ENCODE measurements at places on chromosomes 13 and 19.

DNA sequence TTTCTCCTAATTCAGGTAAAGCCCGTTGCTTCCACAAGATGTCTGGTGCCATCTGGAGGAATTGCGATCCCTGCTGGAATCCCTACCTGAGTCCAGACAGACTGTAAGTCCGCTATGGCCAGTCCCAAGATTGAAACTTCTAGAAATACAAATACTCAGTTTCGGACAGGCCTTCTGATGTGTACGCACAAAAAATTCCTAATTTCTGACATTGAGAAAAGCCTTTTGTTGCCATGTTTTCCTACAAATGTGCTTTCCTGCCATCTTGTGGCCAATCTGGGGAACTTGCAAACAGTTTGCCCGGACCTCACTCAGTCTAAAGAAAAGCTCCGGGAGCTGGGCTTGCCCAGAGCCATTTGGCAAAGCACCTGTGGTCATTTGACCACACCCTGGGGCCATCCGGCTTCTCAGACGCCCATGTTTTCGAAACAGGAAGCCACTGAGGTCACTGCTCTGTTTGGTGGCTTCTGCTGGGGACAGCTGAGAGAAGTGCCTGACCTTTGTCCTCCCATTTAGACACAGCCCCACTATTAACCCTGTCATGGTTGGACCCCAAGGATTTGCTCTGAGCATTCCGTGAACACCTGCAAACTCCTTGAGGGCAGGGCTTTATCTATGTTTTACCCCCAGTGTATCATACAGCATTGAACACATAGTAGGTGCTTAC lies 79.4 kb downstream of the SLC15A1 start:
- DNase-seq: peak; percentile 53

DNA sequence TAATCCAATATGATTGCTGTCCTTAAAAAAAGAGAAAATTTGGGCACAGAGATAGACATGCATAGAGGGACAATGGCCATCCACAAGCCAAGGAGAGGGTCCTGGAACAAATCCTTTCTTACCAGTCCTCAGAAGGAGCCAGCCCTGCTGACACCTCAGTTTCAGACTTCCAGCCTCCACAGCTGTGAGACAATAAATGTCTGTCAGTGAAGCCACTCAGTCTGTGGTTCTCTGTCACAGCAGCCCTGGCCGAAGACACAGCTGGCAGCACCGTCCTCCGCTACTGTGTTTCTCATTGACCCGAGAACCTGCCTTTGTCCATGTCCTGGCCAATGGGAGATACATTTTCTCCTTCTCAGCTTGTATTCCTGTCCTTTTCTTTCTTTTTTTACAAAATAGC lies 207.9 kb downstream of the TM9SF2 start:
- no peak for DNase-seq

DNA sequence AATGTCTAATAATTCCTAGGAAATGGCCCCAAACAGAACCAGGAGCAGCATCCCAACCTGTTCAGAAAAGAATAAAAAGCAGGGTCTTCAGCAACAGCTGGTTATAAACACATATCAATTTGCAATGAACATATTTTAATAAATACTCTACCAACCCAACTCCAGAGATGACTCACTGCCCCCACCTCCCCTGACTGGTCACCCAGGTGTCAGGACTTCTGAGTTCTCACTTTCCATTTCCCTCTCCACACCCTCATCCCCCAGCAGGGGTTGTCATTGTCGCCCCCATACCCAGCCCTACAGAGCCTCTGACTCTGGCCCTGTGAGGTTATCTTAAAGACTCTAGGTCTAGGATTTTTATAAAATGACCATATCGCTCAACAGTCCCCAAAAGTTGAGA lies 6.9 kb downstream of the SERPINE3 start:
- no peak for DNase-seq

- no peak for DNase-seq
These were observed 381.3 kb downstream of the ENOX1 start for GRCh38 chr13:43405457-43405856.

DNA sequence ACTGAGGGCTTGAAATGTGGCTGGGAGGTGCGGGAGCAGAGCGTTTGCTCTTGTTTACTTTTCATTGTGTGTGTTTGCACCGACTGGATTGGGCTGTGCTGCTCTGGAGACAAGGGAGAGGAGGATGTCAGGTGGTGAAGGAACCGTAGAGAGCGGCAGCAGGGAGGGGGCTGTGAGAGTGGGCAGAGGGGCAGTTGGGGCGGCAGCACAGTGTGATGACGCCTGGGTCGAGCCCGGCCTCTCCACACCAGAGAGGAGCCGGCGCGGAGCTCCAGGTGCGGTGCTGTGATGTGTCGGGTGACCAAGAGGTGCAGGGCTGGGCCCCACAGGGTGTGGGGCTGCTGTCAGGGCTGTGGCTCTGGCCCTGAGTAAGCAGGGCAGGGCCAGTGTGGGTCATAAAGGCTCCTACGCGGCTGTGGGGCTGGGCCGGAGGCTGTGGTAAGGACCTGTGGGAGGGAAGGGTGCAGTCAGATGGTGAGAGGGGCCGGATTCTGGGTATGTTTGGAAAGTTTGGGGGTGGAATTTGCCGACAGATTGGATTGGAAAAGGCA lies 10.5 kb downstream of the NAXD start:
- DNase-seq: peak; percentile 83

DNA sequence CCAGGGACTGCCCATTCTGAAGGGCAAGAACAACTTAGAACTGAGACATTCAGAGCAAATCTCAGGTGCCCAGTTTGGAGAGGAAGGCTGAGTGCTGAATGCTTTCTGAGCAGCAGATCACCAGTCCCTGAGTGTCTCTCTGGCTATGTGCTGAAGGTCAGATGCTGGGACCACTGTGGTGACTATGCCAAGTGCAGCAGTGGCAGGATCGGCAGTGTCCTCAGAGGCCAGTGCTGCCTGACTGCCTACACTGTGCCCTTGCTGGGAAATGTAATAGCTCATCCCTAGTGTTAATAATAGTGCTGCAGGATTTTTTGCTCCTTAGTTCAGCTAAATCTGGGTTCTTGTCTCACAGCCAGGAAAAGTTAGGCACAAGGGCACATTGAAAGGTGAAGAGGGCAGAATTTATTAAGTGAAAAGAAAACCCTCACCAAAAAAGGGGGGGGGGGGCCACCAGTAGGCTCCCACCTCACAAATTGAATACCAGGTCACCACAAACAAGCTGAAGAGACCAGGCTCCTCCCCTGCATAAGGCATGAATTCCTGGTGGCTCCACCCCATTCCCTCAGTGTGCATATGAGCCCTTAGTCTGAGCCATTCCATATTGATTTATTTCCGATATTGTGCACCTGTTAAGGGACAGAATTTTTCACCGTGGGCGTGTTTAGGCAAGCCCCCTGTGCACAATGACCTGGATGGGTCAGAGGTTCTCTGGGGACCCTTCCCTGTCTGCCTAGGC lies 18.5 kb downstream of the RFXAP start:
- DNase-seq: no peak

- DNase-seq: no peak
These were observed 46.7 kb upstream of the DCUN1D2 start for GRCh38 chr13:113537205-113537604.

DNA sequence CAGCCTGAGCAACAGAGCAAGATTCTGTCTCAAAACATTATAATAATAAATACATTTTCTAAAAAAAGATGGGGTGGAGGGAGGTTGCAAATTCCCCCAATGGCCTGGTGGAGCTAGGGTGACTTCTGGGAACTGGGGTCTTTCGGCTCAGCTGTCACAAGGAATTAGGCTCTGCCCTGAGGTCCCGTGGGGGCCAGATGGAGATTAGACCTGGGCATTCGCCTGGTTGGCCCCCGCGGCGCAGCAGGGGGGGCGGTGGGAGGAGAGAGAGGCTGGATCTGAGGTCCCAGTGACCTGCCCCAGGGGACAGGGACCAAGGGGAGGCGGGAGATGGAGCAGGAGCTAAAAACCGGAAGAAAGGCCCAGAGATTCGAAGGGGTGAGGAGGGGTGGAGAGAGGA lies 14.8 kb downstream of the FUT6 start:
- no peak for DNase-seq

- DNase-seq: no peak
These were observed 1068.1 kb upstream of the PCDH20 start for GRCh38 chr13:62483774-62484173.

DNA sequence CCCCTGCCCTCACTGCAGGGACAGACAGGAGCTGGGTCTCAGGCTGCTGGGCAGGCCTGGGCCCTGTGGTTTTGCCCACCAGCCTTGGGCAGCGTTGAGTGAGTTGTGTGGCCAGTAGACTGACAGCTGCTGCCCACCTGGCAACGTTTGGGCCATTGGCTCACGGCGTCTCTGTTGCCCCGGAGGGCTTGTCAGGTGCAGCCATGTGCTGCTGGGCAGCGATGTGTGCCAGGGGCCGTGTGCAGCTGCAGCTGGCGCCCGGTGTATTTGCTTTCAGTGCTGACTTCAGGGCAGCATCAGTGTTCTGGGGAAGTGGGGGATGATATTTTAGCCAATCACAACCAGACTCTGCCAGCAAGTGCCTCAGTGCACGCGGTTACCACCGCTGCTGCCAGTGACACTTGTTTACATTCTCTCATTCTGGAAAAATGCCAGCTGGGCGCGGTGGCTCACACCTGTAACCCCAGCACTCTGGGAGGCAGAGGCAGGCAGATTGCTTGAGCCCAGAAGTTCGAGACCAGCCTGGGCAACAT lies 10.6 kb downstream of the FZR1 start:
- DNase-seq: peak; percentile 75

GRCh38 chr19:6691342-6691741 lies 21.4 kb upstream of the TNFSF14 start:
- DNase-seq: no peak

DNA sequence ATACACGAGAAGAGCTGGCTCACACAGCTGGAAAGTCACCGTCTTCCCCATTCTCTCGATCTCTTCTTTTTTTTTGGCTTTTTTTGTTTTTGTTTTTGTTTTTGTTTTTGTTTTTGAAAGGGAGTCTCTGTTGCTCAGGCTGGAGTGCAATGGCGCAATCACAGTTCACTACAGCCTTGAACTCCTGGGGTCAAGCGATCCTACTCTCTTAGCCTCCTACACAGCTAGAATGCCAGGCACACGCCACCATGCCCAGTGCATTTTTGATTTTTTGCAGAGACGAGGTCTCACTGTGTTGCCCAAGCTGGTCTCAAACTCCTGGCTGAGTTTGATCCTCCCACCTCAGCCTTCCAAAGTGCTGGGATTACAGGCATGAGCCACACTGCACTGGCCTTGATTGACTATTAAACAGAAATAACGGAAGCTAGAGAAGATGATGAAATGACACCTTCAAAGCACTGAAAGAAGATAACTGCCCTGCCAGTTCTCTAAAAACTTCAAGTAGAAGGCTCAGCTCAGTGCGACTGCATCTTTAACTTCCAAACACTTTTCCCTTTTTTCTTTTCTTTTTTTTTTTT lies 4.0 kb downstream of the FXYD3 start:
- no peak for DNase-seq

- no peak for DNase-seq
These were observed 15.4 kb downstream of the GTPBP3 start for GRCh38 chr19:17352608-17353280.

DNA sequence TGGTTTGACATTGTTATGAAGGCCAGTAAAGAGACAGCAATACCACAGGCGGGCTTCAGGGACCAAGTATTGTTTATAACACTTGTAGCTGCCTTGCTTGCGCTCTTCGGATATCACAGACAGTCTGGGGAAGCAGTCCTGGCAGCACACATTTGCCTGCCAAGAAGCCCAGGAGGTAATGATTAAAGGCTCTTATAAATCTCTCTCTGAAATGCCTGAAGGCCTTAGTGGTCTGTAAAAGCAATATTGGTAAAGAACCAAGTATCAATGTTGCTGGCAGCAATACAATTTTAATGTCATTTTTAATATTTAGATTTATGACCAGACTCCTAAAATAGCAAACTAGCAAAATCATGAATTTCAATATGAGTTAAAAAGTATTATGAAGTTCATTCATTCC lies 1312.4 kb downstream of the PCDH9 start:
- DNase-seq: no peak

DNA sequence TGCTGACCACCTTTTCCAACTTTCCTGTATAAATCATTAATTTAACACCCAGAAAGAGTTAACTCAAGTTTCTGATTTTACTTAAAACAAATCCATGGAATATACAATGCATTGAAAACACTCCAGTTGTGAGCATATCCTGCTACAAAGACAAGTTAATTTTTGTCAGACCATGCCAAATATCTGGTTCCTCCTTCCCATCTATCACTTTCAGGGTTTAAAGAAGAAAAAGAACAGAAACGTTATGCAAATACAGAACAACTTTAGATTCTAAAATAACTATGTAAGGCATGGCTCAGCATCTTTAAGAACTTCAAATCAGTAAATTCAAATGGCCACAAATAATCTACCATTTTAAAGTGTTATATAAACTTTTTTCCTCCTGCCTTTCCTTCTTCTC lies 14.9 kb downstream of the MRPS31 start:
- DNase-seq: no peak

DNA sequence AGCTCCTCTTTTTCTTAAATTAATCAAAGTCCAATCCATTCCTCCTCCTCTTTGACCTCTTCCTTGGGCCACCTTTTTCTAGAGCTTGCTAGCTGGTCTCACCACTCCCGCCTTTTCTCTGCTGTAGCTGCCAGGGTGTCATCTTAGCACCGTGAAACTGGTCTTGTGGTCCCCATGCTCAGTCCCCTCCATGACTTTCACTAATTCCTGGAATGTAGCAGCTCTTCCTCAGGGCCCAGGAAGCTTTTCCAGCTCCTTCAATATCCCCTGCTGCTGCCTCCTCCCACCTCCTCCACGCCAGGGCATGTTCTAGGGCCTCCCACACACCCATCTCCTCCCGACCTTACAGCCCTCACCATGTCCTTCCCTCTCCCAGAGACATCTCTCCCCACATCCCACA lies 222.2 kb downstream of the MYO16 start:
- DNase-seq: no peak

DNA sequence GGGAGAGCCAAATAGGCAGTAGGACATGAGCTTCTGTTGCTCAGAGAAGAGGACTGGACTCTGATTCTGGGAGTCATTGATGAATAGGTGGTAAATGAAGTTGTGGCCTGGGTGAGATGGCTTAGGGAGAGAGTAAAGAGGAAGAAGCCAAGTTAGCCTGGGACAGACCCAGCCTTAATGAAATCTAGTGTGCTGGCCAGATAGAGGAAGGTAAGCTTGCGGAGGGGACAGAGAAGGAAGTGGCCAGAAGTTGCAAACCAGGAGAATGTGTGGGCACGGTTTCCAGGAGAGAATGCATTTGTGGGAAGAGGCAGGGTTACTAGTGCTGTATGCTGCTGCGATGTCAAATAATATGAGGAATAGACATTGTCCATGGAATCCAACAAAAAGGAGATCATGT lies 83.3 kb upstream of the OLFM4 start:
- no peak for DNase-seq

GRCh38 chr19:49718511-49718910 lies 27.6 kb downstream of the CPT1C start:
- no peak for DNase-seq

- no peak for DNase-seq
These were observed 13.8 kb upstream of the UBE2L5 start for GRCh38 chr13:30408319-30409101.
